ENCODE measurements at places on chromosomes 12 and 14. TPM values are rescaled to one million over a fixed set of nuclear protein-coding genes. Genes with fewer than 3 reads are reported as not detected.

Gene AKAP6
- polyA plus RNA-seq: 0.92 TPM

Gene B3GNT4
- 8.0 TPM for polyA plus RNA-seq

Gene GPR162
- 9.8 TPM for polyA plus RNA-seq

Gene ATG101
- 53.0 TPM for polyA plus RNA-seq

- DNase-seq: peak; percentile 31
Observed at GRCh38 chr12:3554371-3555115, 63.5 kb downstream of the PRMT8 start.

DNA sequence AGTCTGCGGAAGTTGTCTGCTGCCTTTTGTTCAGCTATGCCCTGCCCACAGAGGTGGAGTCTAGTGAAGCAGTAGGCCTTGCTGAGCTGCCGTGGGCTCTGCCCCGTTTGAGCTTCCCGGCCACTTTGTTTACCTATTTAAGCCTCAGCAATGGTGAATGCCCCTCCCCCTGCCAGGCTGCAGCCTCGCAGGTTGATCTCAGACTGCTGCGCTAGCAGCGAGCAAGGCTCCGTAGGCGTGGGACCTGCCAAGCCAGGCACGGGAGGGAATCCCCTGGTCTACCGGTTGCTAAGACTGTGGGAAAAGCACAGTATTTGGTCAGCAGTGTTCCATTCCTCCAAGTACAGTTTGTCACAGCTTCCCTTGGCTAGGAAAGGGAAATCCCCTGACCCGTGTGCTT lies 143.6 kb downstream of the DYRK2 start:
- DNase-seq: no peak

DNA sequence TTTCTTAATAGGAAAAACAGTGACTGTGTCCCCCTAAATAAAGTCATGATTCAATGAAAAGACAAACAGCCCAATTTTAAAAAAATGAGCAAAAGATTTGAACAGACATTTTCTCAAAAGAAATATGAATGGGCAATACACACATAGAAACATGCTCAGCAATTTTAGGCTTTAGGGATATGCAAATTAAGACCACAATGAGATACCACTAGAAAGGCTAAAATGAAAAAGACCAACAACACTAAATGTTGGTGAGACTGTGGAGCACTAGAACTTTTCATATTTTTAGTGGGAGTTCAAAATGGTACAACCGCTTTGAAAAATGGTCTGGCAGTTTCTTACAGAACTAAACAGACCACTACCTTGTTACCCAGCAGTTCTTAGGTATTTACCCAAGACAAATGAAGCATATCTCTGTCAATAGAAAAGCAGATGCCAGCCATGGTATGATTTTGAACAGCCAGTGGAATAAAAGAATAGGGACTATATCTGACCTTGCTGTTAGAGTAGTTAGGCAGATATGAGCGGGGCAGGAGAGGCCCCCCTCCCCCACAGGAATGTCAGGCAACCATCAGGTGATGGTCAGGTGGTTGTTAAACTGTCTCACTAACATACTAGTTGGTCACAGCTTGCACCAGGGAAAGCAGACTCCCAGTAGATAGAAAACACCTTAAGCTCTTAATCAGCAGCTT lies 108.8 kb downstream of the PRKCH start:
- no peak for DNase-seq

- no peak for DNase-seq
Observed at GRCh38 chr12:67541625-67541991, 106.9 kb upstream of the DYRK2 start.

GRCh38 chr14:49992901-49993339 lies 100.0 kb downstream of the ARF6 start:
- DNase-seq: no peak

DNA sequence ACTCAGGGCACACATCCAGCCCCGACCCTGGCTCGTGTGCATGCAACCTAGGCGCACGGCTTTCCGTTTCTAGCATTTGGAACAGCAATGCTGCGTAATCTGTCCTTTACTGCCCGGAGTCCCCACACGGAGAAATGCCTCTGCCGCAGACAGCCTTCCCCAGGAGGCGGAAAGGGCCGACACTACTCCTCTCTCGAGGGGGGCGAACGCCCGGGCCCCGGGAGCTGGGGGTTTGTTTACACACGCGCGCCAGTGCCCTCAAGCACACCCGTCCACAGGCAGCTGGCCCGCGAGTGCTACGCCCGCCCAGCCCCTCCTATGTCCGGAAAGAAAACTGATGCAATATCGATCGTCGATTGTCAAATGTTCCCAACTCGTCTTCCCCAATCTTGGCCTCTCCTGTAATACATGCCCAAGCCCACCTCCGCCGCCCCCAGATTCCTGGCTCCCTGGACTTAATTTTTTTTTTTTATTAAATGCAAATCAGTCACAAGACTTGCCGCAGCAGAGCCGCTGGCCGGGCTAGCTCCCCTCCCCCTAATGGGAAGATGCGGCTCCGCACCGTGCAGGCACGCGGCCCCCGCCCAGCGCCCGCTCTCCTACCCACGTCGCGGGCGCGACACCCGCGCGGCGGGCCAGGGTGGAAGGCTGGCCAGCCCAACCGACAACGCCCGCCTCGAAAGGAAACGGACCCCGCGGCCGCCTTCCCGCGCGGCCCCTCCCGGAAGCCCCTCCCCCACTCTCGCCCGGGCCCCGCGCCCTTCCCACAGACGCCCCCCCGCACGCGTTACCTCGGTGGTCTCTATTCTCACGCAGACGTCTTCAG lies 642 bp downstream of the SLC38A2 start:
- DNase-seq: peak; percentile 74

DNA sequence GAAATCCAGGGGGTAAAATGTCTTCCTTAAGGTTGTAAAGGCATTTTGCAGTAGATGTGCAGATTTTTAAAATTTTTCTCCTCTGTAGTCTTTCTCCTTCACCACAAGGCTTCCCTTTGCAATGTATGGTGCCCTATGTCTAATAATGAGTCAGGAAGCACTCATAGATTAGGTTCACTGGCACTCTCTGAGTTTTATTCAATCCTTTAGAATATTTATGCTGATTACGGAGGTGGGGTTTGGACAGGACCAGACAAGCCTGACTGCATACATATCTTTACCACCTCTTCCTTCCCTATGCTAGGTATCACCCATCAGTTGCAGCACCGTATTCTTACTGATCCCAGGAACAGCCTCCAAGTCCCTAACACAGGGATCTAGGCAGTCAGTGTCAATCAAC lies 99.5 kb downstream of the NEDD1 start:
- DNase-seq: no peak
